ENCODE measurements at places on chromosomes 1 and 21.

GRCh38 chr1:34778381-34778780 is 2.6 kb upstream of the GJB3 start:
- no peak for DNase-seq

GRCh38 chr1:211639475-211640300 is 35.7 kb downstream of the NEK2 start:
- DNase-seq: no peak

DNA sequence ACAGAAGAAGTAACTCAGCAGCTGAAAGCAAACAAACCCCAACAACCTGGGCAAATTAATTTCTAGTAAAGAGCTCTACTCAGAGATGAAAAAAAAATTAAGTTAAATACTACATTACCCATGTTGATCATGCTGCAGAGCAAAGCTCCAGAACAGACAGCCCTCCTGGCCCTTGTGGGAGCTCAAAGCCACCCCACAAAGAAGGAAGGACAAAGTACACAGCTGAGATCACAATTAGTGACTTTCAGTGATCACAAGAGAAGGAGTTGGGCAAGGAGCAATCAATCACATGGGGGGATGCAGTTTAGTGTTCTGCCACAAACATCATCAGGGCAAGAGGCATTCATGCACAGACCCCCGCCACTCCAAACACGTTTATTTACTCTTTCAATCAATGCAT is 114.2 kb downstream of the DAB1 start:
- no peak for DNase-seq

DNA sequence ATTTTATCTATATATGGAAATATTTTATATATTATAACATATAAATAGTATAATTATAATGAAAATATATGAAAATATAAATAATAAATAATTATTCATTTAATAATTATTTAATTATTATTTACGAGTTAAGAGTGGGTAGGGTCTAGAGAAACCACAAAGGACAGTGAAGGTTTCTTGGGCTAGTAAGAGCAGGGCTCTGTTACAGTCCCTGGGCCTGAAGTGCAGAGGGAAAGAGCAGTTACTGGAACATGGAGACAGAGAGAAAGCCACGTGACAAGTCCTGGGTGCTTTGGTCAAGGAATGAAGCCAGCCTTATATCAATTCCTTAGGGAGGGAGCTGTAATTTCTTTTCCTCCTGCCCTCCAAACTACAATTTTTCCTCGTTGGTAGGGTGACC is 117.2 kb upstream of the OLIG2 start:
- DNase-seq: no peak

DNA sequence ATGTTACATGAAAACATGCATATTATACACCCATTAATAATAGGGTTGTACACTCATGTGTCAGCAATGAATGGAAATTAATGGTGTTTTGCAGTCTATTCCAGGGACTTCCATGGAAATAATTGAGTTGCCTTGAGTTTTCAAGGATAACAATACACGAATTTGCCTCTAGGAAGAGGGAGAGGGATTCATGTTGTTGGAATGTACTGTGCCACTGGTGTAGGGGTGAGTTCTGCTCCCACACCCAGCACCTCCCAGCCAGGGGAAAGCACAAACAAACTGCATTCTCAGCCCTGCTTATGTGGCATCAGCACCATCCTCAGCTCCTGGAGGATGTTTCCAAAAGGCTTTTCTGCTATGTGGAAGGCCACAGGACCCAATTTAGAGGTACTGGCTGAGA is 57.8 kb downstream of the BCAR3 start:
- DNase-seq: no peak

GRCh38 chr1:49346767-49347349 is 570.2 kb upstream of the BEND5 start:
- DNase-seq: no peak
